Muscle of back (tissue), 13 donors: ENCODE measurements at places on chromosomes 16 and 17.

- no peak for DNase-seq
Observed at GRCh38 chr17:44353672-44354331, 8.7 kb downstream of the GRN start.

GRCh38 chr16:74153773-74154172, 142.8 kb upstream of the PSMD7 start:
- no peak for DNase-seq

GRCh38 chr16:56477096-56477878, 25.9 kb downstream of the OGFOD1 start:
- DNase-seq = no peak

- DNase-seq = no peak
Observed at GRCh38 chr17:32746698-32747097, 130.2 kb downstream of the MYO1D start.
